ENCODE measurements at places on chromosomes 6 and 20.

GRCh38 chr6:137937834-137938233, 70.8 kb downstream of the TNFAIP3 start:
- DNase-seq, result no peak

GRCh38 chr6:47669684-47670513, 28.5 kb upstream of the ADGRF4 start:
- no peak for DNase-seq

GRCh38 chr6:20409427-20409971, 7.8 kb downstream of the E2F3 start:
- DNase-seq, result no peak

DNA sequence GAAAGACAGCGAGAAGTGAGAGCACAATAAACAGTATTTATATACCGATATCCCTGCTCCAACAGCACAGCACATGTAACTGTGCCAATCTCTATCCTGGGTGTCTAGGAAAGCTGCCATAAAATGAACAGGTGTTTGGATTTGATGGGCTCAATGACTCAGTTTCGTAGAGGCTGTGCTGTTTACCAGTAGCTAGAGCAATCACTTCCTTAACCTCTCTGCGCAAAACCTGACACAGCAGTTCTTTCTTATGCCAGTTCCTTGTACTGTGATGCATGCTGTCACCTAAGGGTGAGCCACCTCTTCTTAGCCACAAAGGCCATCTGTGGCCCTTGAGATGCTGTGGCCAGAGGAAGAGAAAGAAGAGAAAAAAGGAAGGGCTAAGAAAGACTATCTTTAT, 59.3 kb downstream of the SHPRH start:
- DNase-seq, result no peak

DNA sequence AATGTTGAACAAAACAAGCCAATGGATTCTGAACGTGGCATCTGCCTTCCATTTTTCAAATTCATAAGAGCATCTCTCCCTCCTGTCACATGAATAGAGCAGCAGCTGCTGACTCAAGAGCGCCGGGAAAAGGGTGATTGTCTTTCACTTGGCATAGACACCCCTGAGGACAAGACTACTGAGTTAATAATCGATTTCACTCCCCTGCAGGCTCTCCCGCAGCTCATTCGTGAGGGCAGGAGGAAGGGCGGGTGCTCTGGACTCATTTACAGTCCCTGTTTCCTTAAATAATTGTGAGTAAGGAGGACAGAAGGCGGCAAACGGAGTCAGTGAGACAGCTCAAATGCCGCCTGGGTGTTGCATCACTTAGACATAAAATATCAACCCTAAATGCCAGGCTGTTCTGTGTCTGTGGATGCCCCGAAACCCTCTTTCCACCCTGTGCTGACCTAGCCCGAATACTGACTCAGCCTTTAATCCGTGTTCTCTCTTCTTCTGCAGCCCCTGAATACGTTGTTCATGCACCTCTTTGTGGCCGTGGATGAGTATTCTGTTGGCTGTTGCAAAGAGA, 21.6 kb downstream of the CFAP61 start:
- no peak for DNase-seq

- no peak for DNase-seq
These were observed 38.0 kb downstream of the HIVEP2 start for GRCh38 chr6:142906945-142907470.

- no peak for DNase-seq
These were observed 290.2 kb upstream of the CNR1 start for GRCh38 chr6:88456221-88456859.

- DNase-seq, result no peak
These were observed 59.9 kb upstream of the MAP3K4 start for GRCh38 chr6:160931378-160932310.

- no peak for DNase-seq
These were observed 1379.2 kb upstream of the DEFB115 start for GRCh38 chr20:29878281-29878741.

DNA sequence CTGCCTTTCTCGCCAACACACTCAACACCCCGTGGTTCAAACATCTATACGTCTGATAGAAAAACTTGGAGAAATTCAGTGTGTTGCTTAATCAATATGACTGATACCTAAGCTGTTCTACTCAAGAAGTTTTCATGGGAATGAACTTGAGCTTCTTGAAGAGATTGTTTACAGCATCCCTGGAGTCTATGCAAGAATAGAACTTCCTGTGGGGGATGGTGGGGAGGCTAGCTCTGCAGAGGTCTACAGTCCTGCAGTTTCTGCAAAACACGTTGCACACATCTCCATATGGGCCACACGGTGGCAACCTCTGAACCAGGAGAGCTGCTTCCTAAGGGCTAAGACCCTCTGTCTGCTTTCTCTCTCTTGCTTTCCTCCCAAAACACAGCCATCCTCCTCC, 32.7 kb upstream of the FANCE start:
- DNase-seq, result no peak

- no peak for DNase-seq
These were observed 1.6 kb upstream of the CABLES2 start for GRCh38 chr20:62408640-62409039.

GRCh38 chr6:56799989-56800388, 154.9 kb upstream of the BEND6 start:
- no peak for DNase-seq

DNA sequence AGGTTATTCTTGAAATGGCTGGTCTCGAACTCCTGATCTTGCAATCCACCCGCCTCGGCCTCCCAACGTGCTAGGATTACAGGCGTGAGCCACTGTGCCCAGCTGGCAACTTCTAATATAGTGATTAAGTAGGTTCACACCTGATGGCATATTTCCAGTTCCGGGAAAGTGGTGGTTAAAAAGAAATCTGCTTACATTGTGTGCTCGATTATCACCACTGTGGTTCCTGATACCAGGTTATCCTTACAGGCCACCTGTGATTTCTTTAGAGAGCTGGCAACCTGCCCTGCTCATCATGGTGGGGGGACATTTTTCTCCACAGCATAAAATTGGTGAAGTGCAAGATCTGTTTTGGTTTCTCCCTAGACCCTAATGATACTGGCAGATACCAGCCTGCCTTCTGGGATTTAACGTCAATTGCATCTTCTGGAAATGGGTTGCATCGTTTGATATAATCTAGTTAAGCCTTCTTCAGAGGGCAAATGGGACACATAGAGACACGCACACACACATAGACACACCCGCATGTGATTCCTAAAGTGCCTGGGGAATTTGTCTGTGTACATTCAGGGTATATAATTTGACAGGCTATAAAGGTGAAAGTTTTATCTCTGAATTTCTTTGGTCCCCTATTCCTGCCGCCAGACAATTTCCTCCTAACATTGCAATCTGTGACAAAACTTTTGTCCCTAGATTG, 49.7 kb upstream of the CITED2 start:
- no peak for DNase-seq

DNA sequence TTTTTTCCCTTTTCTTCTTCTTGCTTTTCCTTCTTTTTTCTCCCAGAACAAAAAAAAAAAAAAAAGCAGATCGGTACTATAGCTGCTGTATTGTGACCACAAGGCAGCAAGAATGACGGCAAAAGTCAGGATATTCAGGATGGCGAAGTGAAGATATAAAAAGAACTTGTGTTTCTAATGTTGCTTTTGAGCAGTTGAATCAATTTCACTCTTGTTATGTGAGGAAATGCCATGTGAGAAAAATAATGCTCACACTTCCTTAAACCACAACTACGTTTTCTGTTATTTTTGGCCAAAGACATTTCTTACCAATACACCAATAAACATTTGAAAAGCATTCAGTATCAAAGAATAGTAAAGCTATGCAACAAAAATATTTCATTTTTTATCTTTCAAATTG, 510.5 kb downstream of the HACE1 start:
- DNase-seq, result no peak

DNA sequence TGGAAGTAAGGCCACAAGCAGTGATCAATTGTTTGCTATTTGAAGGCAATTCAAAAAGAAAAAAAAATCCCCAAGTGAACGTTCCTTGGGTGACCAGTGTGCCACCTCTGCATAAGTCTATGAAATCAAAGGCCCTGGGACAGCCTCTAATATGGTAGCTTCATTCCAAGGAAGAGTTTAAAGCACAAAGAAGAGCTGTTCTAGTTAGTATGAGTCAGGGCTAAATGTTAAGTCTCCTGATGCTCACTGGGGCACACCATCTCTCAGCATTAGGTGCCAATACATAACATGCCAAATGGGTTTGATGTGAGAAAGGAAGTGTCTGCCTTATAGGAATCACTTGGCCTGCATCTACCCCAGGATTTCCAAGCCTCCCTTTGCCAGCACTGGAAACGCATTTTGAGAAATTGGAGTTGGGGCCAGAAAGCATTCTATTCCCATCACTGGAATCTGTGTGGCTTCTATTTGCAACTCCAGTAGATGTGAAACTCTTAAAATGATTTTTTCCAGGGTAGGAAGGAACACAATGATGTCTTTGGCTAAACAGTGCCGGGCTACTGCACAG, 13.0 kb downstream of the UNC5CL start:
- DNase-seq, result no peak

DNA sequence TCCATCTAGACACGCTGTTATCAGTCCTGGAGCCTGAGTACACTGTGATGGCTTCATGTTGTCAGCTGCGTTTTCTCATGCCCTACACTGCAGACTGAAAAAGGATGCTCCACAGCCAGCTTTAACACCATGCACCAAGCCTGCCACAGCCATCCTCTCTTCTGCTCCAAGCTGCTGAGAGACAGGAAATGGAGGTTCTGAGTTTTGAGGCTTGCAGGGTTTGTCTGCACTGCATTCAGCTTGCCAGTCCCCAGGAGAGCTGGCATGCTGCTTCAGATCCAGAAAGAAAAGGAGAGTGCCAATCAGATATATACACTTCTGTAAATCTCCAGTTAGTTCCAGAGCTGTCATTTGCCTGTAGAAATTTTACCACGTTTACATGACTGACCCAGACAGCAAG, 550.7 kb upstream of the FLRT3 start:
- no peak for DNase-seq

DNA sequence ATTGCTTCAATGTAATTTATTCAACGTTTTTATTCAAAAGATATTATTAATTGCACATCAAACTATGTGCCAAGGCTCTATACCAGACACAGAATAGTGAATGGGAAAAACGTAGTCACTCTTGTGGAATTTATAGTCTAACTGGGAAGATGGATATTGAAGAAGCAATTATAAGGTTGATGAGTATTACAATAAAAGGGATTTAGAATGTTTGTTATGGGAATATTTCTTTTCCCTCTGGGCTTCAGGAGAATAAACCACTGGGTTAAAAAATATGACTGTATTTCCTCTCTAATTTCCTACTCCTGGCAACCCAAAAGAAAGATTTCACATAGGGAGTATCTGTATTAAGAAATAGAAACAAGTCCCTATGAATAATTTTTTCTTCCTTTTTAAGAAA, 25.1 kb upstream of the UTRN start:
- DNase-seq, result no peak

DNA sequence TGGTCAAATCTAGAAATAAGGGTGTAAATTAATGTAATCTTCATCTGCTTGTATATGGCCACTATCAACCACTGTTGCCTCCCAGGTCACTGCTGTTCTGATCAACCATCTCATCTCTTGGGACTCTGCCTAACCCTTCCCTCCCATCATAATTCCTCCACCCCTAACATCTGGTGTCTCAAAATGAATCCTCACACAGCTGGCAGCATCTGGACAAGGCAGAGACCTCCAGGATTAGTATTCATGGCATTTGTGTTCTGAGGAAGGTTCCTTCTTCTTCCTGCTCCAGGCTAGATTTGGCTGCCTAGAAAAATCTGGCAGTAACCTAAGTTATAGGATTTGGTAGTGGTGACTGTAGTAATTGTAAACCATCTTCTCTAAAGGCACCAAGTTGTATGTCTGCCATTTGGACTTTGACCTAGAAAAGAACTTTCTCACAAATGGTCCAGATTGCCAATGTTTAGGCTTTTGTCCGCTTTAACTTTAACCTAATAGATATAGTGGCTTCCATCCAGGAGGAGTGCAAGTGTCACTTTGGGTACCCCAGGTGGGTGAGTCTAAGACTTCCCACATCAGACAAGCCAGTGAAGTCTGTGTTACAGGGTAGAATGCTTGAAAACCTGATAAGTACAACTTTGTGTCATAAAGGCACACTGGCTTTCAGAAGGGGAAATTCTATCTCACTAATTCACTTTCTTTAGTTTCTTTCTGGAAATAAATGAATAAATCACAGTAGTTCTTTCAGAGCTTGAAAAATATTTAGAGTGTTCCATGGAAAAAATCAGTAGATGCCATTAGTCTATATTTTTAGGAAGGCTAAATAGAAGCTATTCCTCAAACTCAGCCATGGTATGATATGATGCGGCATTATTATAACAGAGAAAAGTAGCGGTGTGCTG, 3.0 kb upstream of the PHACTR2 start:
- DNase-seq, result no peak

DNA sequence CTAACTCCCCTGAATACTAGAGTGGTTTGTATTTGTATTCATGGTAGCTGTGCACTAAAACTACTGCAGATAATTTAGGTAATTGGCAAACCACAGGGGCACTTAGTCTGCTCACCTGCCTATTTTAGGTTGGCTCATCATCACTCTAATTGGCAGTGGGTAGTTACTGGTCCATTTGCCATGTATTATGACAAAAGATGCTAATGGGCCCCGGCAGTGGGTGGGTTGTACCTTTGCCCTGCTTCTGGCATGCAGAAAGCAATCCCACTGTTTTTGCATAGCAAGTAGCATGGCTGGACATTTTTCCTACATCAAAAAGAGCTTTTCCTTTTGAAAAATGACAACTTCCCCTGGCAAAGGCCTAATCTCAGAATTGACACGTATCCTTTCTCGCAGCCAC, 741.4 kb upstream of the MAP3K7 start:
- no peak for DNase-seq

- no peak for DNase-seq
These were observed 737.2 kb upstream of the GJE1 start for GRCh38 chr6:141395443-141396008.

DNA sequence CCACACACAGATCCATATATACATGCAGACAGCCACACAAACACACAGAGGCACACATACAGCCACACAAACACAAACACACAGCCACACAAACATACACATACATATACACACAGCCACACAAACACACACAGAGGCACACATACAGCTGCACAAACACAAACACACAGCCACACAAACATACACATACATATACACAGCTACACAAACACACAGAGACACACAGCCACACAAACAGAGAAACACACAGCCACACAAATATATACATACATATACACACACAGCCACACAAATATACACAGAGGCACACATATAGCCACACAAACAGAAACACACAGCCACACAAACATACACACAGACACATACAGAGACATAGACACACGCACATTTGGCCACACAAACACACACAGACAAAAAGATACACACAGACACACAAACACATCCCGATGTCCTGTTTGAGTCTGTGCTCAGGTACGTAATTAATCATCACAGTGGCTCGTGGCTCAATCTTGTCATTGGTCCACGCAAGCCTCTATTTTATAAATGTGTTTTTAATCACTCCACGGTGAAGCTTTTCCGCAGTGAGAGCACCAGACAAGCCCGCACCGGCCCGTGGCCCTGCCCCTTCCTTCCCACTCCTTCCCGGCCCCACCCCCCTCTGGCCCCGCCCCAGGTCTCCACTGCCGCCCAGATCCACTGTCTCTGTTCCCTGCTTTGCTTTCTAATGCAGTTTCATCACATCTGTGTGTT, 135.3 kb downstream of the CDH4 start:
- no peak for DNase-seq

GRCh38 chr6:154606457-154606856, 96.0 kb upstream of the CNKSR3 start:
- DNase-seq, result peak; percentile 93

GRCh38 chr6:102204351-102204750, 810.8 kb downstream of the GRIK2 start:
- no peak for DNase-seq

GRCh38 chr20:59784791-59785668, 148.4 kb downstream of the SYCP2 start:
- no peak for DNase-seq

- DNase-seq, result no peak
These were observed 15.9 kb downstream of the BCAS1 start for GRCh38 chr20:54054516-54054915.
